Mammary epithelial cell (primary cell): ENCODE measurements at places on chromosomes 4 and X. TPM values are rescaled to one million over a fixed set of nuclear protein-coding genes. Genes with fewer than 3 reads are reported as not detected.

DNA sequence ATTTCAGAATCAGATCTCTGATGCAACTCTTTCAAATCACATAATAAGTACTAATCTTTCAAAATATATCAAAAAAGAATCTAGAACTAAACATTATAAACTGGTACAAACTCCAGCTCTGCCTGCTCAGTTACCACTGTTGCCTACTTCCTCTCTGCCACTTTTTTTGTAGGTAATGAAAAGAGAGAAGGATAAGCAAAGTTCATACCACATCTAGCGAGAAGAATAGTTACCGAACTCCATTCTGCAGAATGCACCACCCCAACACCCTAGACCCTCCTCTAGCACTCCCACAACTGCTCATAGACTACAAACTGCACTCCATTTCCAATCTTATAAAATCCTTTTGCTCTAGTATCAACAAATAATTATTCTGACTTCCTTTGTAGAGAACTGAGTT lies 19.7 kb upstream of the LRBA start:
- DNase-seq = no peak

DNA sequence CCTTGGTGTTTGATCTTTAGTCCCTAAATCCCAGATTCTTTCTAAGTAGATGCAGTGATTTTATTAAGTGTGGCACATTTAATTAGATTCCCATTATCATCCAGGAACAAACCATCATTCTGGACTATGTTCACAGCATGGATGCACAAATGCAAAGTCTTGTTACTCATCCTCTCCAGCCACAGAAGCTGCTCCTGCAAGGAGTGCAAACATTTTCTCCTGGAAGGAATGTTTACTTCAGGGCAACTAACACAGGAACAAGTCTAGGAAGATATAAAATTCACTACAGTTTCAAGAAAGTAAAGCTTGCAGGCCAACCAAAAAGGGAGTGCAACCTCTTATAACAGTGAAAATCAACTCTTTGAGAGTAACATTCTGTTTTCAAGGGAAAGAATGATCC lies 106.0 kb downstream of the IQCM start:
- DNase-seq = no peak

DNA sequence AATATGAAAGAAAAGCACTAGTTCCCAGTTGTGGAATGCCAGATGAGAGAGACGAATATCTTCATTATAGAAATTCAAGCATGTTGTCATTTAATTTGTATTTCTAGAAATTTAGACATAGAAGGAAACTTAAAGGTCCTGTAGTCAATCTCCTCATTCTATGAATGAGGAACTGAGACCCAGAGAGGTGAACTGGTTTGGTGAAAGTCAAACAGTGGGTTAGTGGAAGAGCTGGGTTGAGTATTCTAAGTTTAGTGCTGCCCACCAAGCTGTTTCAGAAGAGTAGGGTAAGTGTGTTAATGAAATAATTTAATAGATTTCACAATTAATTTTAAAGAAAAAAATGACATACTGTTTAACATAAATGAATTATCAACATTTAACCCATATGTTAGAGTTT lies 655.2 kb downstream of the FAM133A start:
- DNase-seq = no peak

DNA sequence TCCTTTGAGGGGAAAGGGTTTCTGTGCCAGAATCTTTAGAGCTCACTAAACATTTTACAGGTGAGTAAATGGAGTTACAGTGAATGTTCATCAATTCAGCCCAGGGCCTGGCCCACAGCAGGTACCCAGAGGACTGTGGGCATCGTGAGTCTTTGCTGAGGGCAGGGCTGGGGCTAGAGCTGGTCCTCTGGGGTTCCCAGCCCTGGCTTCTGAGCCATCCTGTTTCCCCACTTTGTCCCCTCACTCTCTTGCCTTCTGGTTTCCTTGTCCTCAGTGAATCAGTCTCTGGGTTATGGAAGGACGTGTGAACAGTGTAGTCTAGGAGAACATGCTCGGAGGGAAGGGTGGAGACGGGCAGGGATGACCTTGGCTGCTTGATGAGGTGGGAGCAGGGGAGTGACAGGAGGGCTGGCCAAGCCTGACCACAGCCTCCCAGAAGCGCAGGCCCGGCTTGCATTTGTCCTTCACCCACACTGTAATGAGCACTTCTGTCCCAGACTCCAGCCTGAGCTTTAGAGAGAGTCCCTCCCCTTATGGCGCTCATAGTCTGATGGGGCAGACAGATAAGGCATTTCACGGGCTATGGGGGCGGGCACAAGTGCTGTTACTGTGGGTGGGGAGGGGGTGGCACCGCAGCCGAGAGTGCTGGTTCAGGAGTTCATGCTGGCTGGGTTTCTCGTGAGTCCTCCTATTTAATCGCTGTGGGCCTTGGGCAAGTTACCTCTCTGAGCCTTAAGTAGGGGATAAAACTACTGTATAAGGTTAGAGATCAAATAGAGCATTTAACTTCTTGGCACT lies 17.3 kb downstream of the TBC1D14 start:
- DNase-seq = no peak

- no peak for DNase-seq
Measured at GRCh38 chrX:38718311-38718710, 82.9 kb upstream of the MID1IP1 start.

GRCh38 chr4:152981278-152981677 lies 45.2 kb downstream of the FHDC1 start:
- peak; percentile 99 for DNase-seq

ADGRL3 gene
- not detected in 2 replicates for total RNA-seq

DNA sequence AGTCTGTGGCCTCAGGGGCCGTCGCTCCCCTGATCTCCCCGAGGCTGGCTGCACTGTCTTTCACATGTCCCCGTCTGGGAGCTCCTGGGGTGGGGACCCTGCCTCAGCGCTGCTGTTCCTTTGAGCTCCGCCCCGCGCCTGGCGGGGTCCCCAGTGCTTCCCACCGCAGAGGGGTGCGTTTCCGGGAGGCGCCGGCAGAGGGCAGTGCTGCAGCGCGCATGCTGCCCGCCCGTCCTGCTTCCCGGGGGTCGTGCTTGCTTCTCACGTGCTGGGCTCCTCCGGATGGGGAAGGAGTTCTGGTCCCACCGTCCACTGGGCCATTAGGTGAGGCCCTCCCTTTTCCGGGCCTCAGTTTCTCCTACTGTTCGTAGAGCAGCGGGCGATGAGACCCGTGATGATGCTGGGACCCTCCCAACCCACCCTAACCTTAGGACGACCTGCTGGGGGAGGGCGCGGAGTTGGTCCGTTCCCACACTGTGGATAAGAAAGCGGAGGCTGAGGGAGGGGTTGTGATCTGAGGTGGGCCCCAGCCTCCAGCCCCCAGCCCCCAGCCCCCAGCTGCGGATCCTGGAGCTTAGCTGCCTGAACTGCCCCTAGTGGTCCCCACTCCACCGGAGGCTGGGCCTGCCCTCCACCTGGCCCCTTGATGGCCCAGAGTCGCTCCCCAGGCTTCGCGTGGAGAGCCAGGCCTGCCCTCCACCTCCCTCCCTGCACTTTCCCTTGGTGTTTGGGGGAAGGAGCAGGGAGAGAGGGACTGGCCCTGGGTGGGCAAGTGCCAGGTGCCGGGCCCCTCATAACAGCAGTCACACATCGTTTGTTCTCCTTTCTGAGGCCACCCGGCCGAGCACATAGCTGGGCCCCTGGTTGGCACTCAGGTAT lies 15.3 kb downstream of the CPZ start:
- no peak for DNase-seq

DNA sequence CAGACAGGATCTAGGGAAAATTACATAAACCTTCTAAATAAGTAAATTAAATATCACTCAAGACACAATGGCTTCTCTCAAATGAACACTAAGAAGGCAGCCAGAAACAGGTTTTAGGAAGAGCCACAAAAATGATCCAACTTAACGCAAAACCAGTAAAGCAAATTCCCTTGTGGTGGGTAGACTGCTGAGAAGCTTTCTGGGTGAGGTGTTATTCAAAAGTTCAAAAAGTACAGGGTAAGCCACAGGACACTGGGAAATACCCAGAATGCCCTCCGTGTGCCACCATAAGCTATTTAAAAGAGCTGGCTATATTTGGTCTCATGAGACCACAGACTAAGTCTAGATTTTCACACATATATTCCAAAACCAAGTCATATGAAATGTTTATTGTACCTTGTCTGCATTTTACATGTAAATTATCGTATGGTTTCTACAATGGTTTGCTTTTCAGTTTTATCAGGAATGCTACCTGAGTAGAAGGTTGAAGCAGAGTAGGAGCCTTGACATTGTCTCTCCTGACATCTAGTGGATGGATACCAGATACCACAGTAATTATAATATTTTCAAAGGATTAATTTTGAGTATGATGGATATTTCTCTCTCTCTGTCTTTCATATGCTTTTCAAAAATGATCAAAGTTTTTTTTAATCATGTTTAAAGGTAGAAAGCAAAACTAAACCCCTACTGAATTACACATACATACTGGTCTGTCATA lies 109.3 kb upstream of the KLHL13 start:
- peak; percentile 48 for DNase-seq

CORIN gene
- 0.33 TPM for total RNA-seq

DNA sequence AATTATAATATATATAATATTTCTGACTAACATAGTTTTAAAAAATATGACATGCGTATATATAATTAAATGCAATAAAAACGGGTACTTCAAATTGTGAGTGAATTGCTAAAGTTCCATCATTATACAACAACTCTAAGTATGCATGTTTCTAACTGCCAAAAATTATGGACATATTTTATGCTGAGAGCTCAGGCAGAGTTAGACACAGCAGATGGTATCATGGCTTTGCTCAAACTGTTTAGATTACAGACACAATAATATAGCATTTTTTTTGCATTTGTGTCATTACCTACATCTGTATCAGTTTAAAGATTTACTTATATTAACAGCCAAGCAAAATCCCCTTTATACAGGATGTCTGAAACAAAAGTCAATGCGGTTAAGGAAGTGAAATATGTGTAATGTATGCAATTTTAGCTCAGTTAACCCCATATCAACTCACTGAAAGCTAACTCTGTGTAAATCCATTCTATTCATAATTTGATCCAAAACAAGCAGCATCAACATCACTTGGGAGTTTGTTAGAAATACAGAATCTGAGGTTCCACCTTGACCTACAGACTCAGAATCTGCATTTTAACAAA lies 119.1 kb upstream of the CNKSR2 start:
- DNase-seq = no peak

TRAPPC2 gene
- 23.9 and 25.3 TPM in 2 replicates for total RNA-seq

GRCh38 chrX:107626481-107626880 lies 1.8 kb upstream of the PRPS1 start:
- DNase-seq = no peak

DNA sequence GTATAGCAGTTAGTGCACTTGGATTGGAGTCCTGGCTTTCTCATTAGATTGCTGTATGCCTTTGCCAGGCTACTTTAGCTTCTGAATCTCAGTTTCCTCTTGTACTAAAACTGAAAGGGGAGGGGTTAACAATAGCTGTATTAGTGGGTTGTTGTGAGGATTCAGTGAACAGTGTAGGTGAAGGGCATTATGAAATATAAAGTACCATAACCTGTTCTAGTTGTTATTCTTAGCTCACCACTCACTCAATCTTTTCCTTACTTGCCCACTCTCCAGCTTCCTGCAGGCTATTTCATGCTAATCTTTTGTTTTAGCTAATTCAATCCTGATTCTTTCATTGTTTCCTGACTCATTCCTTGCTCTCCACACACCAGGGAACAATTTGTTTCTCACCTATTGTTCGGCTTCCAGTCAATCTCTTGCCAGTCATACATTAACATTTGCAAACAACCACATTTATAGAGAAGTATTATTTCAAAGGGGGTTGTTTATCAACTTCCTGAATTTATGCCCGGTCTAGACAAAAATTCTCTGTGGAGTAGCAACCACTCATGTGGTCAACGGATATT lies 50.6 kb upstream of the EDA start:
- DNase-seq = no peak

DNA sequence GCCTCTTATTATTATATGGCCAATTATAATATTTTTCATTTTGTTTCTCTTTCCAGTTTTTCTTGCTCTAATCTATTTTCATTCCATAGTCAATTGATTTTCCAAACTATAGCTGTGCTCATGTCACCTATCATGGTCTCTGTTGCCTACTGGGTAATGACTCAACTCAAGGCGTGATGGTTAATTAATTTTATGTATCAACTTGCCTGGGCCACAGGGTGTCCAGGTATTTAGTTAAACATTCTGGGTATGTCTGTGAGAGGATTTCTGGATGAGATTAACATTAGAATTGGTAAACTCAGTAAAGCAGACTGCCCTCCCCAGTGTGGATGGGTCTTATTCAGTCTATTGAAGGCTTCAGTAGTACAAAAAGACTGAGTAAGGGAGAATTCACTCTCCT lies 9.9 kb downstream of the FHIP1A start:
- DNase-seq = peak; percentile 55

- no peak for DNase-seq
Measured at GRCh38 chr4:56186808-56187523, 200.3 kb downstream of the AASDH start.

GRCh38 chr4:16085822-16086221 lies 2.0 kb upstream of the PROM1 start:
- DNase-seq = no peak

- no peak for DNase-seq
Measured at GRCh38 chrX:28988246-28988645, 401.0 kb downstream of the IL1RAPL1 start.

DNA sequence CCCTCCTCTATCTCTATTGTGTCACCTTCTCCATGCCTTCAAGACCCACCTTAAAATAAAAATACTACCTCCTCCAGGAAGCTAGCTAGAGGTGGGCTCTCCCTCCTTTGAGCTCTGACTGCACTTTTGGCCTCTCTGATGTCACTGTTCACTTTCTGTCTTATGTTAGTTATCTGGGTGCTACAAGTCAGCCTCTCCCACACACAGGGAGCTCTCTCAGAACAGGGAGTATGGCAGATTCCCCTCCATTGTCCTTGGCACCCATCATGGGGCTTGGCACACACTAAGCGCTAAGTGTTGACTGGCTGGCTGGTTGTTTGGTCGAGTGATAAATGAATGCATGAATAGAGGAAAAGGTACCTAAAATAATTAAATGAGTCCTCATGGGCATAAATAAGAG lies 21.2 kb upstream of the KDM5C start:
- no peak for DNase-seq

GRCh38 chr4:80412322-80412721 lies 76.8 kb downstream of the CFAP299 start:
- DNase-seq = no peak

DNA sequence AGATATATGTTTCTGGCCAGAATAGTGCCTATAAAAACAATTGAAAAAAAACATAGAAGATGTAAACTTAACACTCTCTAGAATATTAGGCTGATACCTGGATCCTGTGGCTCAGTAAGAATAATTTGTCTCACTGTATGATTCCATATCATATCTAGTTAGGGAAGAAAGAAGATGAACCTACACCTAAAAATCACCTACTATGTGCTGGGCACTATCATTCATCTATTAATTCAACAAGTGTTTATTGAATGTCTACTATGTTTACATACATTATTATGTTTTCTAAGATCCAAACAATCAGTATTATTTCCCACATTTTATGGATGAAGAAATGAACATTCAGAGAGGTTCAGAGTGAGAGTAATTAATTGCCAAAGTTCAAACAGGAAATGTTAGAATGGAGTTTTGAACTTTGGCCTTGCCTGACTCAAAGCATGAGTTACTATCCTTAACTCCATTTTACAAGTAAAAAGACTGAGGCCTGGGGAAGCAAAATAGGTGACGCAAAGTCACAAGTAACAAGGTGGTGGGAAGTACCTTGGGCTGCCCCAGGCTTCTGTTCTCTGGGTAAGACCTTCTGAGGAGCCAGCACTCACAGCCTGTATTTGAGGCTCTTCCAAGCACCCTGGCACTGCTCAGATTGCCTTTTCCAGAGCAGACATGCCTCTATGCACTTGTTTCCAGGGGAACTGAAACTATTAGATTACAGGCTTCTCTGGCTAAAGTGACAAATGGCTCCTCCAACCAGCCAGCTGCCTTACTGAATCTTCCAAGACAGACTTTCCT lies 111.1 kb upstream of the ACSL4 start:
- no peak for DNase-seq
